Karpas-422 (cell line): ENCODE measurements at places on chromosomes 2 and 18. TPM values are rescaled to one million over a fixed set of nuclear protein-coding genes. Genes with fewer than 3 reads are reported as not detected.

DNA sequence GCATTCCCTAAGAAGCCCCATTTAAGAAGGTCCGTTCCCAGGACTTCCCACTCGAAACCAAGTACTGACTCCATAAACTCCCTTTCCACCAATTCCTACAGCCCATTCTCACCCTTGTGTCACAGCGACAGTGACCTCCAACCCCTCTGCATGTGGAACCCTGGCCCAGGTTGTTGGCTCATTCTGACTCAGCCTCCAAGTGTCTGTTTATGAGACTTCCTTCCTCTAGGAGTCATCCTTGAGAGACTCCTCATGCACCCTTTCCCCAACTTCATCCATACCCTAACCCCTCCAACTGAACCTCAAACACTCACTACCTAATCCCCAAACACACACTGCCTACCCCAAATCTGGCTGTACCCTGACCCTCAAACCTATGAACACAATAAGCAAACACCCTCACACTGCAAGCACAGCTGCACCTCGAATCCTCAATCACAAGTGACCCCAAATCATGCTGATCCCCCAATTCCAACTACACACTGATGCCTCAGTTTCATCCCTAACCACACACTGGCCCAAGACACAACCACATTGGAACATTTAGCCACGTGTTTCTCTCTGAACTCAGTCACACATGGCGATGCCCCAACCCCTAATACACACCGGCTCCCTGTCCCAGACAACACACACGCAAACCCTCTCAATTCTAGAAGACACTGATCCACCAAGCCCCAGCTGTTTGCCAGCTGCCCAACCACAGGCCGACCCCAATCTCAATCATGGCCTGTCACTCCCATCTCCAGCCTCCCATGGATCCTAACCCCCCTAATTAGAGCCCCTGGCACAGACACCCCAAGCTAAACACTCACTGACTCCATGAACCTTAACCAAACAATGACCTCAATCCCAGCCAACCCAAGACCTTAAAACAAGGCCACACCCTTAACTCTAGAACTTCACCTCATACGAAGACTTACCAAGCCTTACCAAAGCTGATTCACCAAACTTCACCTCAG lies 219.6 kb downstream of the CYP26B1 start:
- no peak overlapping the region for H3K4me3 ChIP-seq
- H3K4me1 ChIP-seq = no peaks in the 10 kb centered on the region
- no peaks in the 10 kb centered on the region for H3K27me3 ChIP-seq

DNA sequence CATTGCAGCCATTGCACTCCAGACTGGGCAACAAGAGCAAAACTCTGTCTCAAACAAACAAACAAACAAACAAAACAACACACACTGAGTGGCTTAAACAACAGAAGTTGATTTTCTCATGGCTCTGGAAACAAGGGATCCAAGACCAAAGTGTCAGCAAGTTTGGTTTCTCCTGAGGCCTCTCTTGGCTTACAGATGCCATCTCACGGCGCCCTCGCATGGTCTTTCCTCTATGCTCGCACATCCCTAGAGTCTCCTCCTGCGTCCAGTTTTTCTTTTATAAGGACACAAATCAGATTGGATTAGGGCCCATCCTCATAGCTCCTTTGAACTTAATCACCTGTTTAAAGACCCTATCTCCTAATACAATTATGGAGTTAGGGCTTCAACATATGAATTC lies 133.4 kb upstream of the LRRTM1 start:
- no peak for DNase-seq
- no peak overlapping the region for H3K4me3 ChIP-seq
- H3K27me3 ChIP-seq = no peaks in the 10 kb centered on the region; the same call in 1 of the 2 replicates
- no peaks in the 10 kb centered on the region for H3K36me3 ChIP-seq

GRCh38 chr2:23480957-23481797 lies 96.2 kb downstream of the KLHL29 start:
- H3K36me3 ChIP-seq = no peaks in the 10 kb centered on the region
- DNase-seq = no peak
- no peaks in the 10 kb centered on the region for H3K27me3 ChIP-seq
- no peak overlapping the region for H3K4me3 ChIP-seq

DNA sequence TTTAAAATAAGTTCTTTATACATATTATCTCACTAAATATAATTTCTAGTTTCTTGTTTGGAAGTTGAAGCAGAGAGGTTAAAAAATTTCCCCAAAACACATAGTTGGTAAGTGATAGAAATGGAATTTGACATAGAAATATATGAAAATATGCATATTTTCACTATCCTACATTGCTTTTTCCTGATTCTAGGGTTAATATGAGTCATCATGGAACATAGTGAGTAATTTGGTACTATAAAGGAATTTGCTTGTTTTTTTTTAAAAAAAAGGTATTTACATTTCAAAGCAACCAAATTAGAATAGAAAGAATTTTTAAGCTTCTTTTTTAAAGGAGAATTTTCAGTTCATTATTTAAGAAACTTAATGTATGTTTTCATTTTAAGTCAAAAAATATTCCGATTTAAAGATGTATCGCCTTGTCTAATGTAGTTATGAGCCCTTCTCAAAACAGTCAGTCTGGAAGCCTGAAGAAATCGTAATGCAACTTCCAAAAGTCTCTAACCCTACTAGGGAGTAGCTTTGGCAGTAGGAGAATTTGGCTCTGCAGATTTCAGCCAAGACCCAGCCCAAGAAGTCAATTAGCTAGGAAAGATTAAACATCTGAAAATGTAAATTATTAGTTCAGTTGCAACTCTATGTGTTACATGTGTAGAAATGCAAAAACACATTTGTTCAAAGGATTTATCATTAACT lies 147.3 kb downstream of the RDH14 start:
- H3K4me3 ChIP-seq = no peak overlapping the region
- DNase-seq = no peak

DNA sequence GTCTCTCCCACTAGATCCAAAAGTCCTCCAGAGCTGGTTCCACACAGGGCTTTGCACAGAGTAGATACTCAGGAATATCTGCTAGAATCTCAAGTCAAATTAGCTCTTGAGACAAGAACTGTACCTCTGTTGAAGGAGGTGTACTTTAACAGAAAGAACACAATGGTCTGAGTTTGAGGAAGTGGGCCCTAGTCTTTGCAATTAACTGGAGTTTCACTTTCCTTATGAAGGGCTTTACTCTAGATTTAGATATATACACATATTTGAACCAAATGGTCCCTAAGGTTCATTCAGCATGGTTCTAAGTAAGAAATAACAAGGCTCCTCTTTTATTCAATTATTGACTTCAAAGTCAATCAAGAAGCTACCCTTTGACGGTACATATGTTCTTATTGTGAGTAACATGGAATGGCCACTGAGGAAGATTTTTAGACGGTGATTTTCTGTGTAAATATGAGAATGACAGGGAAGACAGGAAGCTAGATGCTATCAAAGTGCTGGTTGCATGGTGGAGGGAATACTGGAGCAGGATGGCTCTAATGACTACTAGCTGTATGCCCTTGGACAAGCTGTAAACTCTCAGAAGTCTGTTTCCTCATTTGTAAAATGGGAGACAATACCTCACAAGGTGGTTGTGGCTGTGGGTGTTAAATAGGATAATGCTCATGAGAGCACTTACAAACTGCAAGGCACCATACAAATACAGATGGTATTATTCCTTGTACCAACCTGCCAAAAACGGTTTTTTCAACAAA lies 73.5 kb upstream of the SERTAD2 start:
- H3K4me1 ChIP-seq = peaks cover 96% of the 10 kb centered on the region
- peak; percentile 95 for DNase-seq
- peak overlapping the region; percentile 59 for H3K4me3 ChIP-seq
- H3K36me3 ChIP-seq = no peaks in the 10 kb centered on the region; the same call in 1 of the 2 replicates
- H3K27ac ChIP-seq = peak overlapping the region; percentile 98

DNA sequence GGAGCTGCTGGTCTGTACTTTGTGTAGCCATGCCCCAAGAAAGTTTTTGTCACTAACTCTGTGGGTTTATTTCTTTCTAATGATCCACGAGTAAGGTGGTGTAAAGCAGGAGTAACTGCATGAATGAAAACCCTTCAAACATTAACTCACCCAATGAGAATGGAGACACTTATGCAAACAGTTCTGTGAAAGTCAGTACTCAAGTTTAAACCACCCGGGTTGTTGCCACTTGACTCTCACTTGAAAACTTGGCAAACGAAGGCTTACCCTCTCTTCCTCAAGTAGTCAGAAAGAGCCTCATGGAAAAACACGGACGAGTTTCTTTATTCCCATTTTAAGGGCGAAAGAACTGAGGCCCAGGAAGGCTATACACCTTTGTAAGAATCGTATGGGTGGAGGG lies 117.5 kb downstream of the MMADHC start:
- no peak for DNase-seq
- H3K27me3 ChIP-seq = no peaks in the 10 kb centered on the region
- no peaks in the 10 kb centered on the region for H3K36me3 ChIP-seq

The KIAA2012 gene
- total RNA-seq = 0.29 and 0.89 TPM in 2 replicates
